ENCODE measurements at places on chromosomes 4 and X.

GRCh38 chr4:3674479-3674851 is 91.7 kb upstream of the ADRA2C start:
- DNase-seq: no peak

- DNase-seq: no peak
Measured at GRCh38 chr4:22672519-22672918, 20.2 kb upstream of the GBA3 start.

GRCh38 chrX:107971636-107972035 is 10.5 kb downstream of the TEX13B start:
- DNase-seq: no peak

DNA sequence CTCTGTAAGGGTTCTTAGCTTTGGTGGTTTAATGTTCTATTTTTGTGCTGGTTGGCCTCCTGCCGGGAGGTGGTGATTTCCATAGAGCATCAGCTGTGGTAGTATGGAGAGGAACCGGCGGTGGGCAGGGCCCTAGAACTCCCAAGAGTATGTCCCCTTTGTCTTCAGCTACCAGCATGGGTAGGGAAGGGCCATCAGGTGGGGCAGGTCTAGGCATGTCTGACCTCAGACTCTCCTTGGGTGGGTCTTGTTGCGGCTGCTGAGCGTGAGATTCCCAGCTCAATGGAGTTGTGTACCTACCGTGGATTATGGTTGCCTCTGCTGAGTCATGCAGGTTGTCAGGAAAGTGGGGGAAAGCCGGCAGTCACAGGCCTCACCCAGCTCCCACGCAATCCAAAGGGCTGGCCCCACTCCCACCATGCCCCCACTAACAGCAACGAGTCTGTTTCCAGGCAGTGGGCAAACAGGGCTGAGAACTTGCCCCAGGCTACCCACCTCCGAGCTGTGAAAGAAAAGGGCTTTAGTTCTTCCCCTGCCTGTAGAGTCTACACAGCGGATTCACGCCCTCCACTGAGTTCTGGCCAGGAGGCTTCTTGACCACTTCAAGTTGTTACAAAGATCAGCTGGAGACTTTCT is 235.9 kb downstream of the RPA4 start:
- DNase-seq: no peak

DNA sequence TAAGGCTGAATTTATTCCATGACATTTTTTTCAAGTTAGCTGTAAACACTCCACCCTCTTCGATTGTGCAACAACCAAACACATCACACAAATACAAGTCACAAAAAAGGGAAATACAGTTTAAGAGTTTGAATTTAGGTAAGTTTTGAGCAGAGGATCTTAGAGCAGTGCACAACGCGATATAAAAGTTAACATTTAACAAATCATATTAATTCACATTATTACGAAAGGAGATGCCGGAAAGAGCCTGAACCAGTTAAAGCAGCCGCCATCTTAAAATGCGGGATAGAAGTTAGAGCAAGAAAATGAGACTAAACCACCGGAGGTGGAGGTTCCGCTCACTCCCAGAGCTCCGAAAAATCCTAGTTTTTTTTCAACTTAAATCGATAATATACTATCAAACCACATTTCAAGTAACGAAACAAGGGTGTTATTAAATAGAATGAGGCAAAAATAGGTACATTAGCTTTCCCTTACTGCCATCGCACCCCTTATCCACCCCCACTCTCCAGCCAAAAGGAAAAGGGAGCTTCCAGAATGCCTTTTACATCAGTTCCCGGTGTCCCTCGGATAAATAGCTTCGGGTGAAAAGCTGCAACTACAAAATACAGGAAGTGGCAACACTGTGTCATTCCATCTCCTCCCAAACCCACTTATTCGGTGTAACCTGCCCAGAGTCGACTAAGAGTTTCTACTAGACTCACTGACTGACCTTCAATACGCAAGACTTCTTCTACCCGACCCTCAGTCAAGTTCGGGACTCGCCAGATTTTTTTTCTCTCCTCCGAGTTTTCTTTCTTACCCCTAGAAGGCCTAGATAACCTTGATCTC is 1.9 kb downstream of the UBE2D3 start:
- peak; percentile 40 for DNase-seq

DNA sequence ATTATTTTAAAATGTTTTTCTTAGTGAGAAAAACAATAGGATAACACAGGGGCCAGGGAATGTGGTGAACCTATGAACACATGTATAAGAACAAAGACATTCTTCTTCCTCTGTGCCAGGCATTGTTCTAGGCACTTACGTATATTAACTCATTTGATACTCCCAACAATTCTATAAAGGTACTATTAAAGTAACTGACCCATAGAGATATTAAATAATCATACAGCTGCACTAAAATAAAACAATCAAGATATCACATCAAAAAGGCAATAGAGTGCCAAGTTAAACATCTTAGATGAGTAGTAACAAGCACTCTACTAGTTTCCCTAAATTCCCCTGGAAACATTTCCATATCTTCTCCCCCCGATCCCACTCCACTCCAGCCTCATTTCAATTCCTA is 33.4 kb downstream of the SLC39A8 start:
- no peak for DNase-seq

DNA sequence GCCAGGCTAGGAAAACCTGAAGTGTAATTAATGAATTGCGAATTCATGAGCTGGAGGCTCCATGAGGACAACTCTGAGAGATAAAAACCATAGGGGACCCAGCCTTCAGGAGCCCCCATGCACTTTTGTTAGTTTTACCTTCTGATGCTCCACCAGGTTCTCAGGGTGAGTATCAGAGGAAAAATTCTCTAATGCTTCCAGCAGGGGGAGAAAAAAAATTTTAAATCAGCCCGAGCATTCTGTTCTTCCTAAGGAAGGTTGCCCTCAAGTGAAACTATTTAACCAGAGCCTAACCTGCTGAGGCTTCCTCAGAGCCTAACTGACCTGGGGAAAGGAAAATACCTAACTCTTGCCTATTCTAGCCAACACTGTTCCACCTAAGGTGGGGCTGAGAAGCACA is 552.6 kb downstream of the PPARGC1A start:
- DNase-seq: no peak

- DNase-seq: no peak
Measured at GRCh38 chr4:106967892-106968291, 68.2 kb downstream of the DKK2 start.

DNA sequence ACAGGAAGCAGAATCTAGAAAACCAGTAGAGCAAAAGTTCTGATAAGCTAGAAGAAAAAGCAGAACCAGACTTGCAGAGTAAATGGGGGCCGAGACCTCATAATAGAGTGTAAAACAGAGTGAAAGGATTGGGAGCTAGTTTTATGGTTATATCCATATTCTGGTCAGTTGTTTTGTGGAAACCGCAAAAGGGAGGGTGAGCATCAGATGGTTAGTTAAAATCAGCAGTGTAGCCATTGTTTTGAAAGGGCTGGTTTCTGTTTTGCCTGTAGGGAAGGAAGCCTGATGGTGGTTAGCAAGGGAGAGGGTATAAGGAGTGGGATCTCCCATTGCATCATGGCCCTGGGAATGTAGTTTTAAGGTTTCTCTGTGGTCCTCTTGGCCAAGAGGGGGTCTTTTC is 17.2 kb upstream of the CCNI start:
- DNase-seq: no peak

GRCh38 chr4:81565142-81565870 is 93.6 kb upstream of the RASGEF1B start:
- no peak for DNase-seq

- DNase-seq: no peak
Measured at GRCh38 chr4:182968917-182969650, 51.9 kb upstream of the DCTD start.

DNA sequence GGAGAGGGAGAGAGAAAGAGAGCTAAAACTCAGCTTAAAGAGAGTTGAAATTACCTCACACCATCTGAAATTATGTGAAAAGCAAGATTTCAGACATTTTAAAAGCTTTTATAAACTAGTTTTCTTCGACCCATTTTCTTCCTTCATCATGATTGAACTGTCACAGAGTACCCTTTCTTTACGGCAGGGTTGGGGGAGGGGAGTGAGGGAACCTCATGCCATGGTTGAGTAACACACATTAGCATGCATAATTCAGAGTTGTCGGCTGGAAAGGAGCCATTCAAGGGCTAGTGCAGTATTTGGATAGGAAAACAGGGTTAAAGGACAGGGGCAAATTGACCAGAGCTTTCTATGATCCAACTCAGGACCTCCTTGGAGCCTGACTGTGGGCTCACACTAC is 46.2 kb downstream of the PCDH19 start:
- no peak for DNase-seq

DNA sequence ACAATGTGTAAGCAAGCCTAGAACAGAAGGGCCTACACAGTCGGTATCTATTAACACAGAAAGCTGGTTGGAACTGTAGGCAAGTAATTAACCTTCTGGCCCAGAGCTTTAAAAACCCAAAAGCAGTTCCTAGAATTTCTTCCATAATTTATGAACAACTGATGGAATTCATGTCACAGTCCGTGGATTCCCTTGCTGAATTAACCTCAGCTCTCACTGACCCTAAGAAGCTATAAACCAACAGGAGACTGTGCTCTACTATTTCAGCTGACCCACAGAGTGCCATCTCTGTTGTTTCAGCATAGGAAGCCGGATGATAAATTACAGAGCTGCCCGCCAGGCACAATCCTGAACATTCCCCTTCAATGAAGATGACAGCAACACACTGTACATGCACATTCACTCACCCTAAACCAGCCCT is 157.3 kb downstream of the PRDM5 start:
- DNase-seq: no peak

DNA sequence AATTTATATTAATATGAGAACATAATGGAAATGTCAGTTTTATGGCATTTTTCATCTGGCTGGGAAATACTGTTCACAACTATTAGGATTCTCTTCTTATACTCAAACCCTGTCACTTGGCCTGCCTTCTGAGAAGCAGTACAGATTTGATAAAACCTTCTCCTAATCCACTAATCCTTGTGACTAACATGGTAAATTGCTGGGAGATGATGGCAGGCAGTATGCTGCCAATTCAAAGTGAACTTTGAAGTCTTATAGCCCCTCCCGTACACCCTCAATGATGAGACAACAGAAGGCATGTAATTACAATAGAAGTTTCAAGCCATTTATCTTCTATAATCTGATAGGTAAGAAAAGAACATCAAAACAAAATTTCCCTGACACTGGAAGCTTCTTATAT is 36.9 kb downstream of the PAQR3 start:
- DNase-seq: no peak

DNA sequence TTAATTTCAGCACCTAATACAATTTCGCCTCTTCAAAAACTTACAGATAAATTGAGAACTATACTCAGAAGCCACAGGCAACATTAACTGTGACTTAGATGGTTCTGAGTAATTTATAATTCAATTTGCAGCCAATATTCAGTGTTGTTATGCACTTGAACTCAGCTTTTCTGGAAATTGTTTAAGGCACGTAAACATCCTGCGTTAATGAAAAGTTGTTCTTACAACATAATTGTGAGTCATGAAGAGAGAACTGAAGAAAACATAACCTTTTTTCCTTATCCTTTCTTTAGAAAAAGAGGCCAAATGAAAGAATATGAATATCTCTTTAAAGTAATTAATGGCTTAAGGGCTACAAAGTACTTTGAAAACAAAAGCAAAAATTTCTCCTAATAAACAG is 16.6 kb upstream of the H2AZ1 start:
- no peak for DNase-seq

DNA sequence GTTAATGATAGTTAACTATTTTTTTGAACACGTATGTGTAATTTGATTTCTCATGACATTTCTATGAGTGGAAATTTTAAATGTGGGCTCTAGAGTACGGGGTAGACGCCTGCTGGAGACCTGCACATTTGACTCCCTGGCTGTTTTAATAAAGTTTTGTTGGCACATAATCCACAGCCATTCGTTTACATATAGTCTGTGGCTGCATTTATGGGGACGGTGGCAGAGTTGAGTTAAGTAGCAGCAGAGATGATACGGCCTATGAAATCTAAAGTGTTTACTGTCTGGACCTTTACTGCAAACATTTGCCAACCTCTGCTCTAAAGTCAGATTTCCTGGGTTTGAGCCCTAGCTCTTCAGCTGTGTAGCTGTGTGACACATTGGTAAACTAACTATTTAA is 118.8 kb downstream of the CHRNA9 start:
- no peak for DNase-seq
